ENCODE measurements at places on chromosomes 3 and 15.

GRCh38 chr15:40053831-40054604, 15.0 kb upstream of the SRP14 start:
- no peak for DNase-seq

GRCh38 chr15:77856705-77857346, 220.7 kb downstream of the TBC1D2B start:
- no peak for DNase-seq

GRCh38 chr15:96330064-96330449, 443 bp upstream of the NR2F2 start:
- DNase-seq = no peak

DNA sequence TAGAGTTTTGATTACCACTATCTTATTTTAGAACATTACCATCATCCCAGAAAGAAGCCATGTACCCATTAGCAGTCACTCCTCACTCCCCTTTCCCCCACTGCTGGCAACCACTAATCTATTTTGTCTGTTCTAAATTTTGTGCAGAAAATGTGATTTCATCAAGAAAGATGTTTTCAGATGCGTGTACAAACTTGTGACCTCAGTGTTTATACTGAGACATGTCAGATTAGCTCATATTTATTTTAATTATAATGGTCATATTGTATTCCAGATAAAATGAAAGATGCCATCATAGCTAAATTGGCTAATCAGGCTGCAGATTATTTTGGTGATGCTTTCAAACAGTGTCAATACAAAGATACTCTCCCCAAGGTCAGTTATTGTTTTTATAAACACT, 27.8 kb downstream of the PDCD6IP start:
- no peak for DNase-seq

- no peak for DNase-seq
Observed at GRCh38 chr3:147797095-147797494, 387.9 kb downstream of the ZIC1 start.

GRCh38 chr3:51975852-51976549, 1.1 kb downstream of the ABHD14A start:
- DNase-seq = peak; percentile 24

- no peak for DNase-seq
Observed at GRCh38 chr3:12541625-12542024, 3.7 kb downstream of the MKRN2OS start.

DNA sequence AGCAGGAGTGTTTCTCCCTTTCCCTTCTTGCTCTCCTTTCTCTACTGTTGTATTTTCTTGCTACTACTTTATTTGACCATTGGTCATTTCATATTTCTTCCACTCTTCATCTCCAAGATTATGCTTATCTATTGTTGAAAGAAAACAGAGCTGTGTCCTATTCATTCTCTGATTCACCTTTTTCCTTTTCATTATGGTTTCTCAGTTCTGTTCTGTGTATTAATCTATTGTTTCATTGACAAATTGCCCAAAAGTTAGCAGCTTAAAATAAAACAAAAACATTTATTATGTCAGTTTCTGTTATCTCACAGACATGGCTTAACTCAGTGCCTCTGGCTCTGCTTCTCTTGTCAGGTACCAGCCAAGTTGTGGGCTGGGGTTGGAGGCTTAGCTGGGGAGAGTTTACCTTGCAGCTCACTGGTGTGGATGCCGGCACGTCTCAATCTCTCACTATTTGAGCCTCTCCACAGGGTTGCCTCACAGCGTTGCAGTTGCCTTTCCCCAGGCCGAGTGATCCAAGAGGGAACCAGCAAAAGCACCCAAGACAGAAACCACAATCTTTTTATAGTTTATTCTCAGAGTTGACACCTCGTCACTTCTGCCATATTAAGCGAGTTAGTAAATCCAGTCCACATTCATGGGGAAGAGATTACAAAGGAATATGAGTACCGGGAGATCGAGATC, 36.9 kb upstream of the FILIP1L start:
- DNase-seq = no peak

DNA sequence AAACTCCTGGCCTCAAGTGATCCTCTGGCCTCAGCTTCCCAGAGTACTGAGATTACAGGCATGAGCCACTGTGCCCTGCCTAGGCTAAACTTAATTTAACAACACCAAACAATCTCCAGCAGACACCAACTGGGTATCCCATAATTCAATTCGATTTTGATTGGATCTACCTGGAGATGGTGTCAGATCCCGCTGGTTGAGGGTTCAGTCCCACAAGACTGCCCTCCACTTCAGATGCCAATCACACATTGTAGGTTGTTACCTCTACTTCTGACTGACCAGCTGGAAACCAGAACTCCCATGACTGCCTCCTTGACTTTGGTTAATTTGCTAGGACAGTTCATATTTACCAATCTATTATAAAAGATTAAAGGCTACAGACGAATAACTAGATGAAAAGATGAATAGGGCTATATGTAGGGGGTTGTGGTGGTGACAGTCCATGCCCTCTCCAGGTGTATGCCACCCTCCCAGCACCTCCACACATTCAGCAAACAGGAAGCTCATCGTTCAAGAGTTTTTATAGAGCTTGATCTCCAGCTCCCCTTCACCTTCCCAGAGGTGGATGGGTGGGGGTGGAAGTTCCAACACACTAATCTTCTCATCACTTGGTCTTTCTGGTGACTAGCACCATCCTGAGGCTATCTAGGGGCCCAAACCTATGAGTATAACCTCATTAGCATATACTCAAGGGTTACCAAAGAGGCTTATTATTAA, 9.3 kb downstream of the B2M start:
- no peak for DNase-seq

GRCh38 chr15:69143756-69144436, 16.5 kb upstream of the GLCE start:
- no peak for DNase-seq

- no peak for DNase-seq
Observed at GRCh38 chr3:62558549-62559112, 185.3 kb upstream of the FEZF2 start.

GRCh38 chr3:40971191-40972168, 227.8 kb upstream of the CTNNB1 start:
- DNase-seq = no peak

DNA sequence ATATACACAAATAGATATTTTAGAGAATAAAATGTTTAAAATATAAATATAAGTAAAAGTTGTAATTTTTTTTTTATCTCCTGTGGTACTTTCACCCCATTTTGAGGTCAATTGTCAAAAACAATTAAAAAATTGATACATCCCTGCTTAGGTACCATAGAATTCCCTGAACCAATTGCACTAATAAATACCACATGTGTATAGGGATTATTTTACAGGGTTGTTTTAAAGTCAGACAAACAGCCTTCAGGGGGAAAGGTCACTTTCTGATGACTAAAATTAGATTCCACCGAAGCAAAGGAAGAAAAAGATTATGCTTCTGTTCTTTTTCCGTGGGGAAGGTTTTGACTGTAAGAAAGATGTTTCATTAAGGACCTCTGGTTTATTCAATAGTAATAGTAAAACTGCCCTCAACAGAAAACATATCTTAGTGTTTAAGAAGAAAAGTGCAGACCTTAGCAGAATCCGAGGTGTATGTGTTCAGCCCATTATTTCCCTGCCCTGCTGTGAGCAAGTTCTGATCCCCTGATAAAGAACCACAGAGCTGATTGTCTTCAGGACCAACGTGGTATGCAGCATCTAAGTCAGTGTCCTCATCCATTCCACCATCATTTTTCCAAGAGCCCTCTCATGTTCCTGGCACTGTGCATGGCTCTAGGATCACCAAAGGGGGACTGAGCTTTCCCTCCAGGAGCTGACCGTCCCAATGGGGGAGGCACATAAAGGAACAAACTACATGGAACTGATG, 132.9 kb upstream of the IL12A start:
- no peak for DNase-seq

DNA sequence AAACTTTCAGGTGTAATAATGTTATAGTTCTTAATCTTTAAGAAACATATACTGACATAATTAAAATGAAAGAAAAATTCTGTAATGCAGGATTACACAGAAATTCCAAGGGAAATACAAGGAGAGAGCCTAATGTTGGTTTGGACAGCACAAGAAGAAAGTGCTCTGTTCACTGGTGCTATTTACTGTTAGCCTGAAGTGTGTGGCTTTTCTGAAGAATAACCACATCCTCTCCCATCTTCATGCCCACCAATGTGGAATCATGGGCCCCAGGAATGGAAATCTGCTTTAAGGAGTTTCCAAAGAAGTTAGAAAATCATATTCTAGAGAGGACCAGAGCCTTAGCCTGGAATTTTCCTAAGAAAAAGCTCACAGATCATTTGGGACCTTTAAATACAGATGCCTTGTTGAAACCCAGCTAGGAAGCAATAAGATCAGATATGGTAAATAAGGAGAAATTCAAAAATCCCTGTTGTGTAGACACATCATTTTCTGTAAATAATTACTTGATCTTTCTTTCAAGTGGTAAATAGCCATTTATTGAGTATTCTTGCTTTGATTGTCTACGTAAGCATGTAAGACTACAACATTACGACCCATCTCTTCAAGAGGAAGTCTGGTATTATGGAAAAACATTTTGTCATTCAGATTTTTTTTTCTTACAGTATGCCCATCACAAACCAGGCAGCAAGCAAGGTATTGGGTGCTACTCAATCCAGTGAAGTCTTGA, 10.3 kb upstream of the USP50 start:
- DNase-seq = no peak

- no peak for DNase-seq
Observed at GRCh38 chr15:66842710-66843441, 140.8 kb downstream of the SMAD6 start.

- DNase-seq = no peak
Observed at GRCh38 chr3:188036375-188037194, 117.4 kb upstream of the LPP start.

GRCh38 chr15:97977734-97978133, 17.2 kb downstream of the ARRDC4 start:
- DNase-seq = no peak

GRCh38 chr3:73378207-73378606, 246.5 kb downstream of the PDZRN3 start:
- no peak for DNase-seq

DNA sequence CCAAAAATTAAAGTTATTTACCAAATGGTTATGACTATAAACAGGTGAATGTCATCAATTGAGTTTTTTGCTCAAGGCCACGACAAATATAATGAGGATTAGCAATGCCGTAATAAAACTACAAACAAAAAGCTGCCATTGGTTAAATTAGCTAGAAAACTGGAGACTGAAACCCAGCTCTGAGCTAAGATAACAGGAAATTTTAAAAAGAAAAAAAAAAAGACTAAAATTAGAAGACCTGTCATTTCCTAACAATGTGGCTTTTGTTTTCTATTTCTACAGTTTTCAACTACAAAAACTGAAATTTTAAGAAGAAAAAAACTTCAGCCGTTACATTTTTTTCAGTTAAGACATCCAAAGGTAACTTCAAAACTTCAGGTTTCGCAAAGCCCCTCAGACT, 9.7 kb downstream of the SLC12A6 start:
- DNase-seq = no peak

DNA sequence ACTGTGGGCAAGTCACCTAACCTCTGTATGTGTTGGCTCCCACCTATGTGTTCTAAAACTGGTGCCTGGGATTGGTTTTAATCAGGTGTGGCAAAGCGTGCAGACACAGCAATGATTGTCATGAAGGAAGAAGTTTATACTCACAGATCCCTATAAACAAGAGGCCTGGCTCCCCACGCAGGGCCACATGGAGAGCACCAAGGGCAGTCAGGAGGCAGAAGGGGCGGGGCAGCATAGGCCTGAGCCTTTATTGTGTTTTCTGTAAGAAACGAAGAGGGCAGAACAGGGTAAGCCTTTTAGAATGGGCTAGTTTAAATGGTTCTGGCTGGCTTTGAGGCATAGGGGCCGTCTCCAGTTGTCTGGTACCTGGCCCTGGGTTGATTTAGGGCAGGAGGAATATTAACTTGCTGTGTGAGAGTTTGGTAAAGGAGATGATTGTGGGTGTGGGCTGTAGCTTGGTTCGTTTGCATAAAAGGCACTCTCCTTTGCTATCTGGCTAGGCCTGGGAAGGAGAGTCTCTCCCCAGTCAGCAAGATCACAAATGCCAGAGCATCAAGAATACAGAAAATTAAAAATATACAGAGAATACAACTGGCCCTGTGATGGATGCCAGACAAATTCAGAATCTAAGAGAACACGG, 2.2 kb upstream of the FBXW12 start:
- DNase-seq = no peak

DNA sequence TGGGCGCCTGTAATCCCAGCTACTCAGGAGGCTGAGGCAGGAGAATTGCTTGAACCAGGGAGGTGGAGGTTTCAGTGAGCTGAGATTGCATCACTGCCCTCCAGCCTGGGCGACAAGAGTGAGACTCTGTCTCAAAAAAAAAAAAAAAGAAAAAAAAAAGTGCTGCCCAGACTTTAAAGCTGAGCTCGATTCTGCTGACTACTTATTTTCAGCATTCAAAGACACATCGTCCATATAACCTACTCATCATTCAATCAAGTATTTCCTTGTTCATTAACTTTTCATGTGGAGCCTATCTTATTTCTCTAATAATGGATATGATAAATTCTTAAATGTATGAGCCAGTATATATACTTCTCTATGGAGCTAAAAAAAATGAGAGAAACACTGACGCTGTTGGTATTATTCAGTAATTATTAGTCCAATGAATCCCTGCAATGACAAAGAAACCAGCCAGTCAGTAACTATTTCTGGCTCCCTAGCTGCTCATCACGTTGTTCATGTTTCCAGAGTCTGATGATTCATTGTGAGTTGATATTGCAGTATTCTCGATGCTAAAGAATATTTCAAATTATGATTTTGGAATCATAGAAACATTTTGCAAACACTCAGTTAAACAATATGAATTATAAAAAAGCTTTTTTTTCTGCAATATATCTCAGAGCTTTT, 111.9 kb downstream of the RAP2B start:
- no peak for DNase-seq

- no peak for DNase-seq
Observed at GRCh38 chr15:72939514-72940228, 112.6 kb upstream of the NEO1 start.

DNA sequence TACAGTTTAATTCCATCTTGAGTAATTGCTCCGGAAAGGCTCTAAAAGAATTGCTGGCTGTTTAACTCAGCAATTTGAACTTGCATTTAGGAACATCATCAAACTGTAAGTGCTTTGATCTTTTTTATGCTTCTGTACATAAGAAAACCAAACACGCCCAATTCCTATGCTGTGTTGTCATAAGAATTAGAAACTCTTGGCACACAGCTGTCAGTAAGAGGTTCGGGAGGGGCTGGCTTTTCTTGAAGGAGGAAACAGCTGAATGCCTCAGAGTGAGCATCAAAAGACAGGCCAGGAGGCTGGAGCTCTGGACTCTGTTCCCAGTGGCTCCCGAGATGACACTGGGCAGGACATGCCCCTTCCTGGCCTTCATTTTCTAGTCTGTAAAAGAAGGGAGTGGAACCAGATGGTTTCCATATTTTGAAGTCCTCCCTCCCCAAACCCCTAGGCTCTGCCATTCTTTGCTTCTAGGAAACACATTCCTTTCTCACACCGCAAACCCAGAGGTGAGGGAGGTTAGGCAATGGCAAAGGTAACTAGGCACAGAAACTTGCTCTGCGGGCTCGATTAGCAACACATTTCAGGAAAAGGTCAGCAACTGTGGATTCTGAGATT, 73.7 kb upstream of the DLG1 start:
- no peak for DNase-seq

DNA sequence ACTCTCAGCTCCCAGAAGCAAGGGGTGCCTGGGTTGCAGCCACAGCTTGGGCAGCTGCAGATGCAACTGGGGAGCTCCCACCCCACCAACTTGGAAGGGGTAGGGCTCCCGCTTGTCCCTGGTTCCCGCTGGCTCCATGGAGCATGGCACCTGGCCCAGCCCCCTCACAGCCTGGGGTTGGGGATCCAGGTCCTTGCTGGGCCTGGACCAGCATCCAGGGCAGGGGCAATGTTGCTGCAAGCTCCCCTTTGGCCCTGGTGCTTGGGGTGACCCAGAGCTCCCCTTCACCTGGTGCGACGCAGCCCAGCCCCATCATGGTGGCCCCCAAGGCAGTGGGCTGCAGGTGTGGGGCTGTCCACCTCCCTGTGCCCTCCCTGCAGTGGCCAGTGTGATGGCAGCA, 99.6 kb upstream of the FRMD4B start:
- no peak for DNase-seq

Measured in stimulated activated CD8-positive, alpha-beta memory T cell treated with anti-CD3 and anti-CD28 coated beads, Interleukin-7, amount 100 ng/mL, for 48 hours (primary cell).